ENCODE measurements at places on chromosomes 11 and 22.

DNA sequence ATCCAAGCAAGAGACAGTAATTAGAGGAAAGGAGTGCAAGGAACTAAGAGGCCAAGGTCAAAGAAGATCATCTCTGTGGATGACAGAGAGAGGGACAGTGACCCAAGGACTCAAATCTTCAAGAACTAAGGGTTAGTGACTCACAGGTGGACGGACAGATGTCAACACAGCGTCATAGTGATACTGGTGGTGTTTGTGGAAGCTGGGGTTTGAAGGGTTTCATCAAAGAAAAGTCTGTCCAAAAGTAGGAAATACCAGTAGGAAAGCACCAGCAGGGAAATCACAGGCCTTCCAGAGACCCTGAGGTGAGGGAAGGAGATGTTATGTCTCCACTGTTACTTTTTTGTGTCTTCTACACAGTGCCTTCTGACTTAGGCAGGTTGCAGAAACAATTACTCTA lies 32.2 kb downstream of the IL10RA start:
- DNase-seq, result no peak

DNA sequence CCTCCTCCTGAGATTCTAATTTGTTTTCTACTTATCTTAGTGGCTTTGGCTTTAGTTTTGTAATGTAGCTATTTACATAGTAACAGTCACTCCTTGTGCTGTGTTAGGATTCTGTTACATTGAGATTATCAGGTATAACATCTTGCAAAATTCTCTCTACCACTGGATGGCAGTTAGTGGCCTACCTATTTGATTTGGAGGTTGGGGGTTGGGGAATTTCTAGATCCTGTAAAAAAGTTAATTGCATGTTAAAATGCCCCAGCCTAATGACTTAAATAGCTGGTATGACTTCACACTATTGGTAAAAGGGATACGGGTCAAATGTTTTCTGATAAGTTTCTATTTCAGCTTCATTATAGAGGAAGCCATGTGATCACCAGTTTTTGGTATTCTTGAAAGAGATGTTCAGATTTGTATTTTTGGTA lies 2.8 kb downstream of the GRK3 start:
- DNase-seq, result no peak

- no peak for DNase-seq
Observed at GRCh38 chr22:42873356-42873755, 16.3 kb upstream of the ARFGAP3 start.

GRCh38 chr11:44578279-44578678 lies 12.8 kb downstream of the CD82 start:
- DNase-seq, result no peak

DNA sequence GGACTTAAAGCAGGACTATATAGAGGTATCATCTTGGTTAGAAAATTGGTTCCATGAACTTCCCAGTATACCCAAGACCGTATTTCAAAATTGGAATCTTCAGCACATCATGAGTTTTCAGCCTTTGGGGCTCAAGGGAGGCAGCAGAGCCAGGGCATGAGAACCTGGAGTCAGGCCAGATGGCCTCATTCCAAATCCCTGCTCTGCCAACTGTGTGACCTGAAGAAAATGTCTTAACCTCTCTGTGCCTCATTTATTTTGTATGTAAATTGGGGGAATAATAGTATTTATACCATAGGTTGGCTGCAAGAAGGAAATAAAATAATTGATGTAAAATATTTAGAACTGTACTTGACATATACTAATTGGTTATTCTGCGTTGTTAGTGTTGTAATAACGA lies 987.6 kb downstream of the TBC1D22A start:
- no peak for DNase-seq

DNA sequence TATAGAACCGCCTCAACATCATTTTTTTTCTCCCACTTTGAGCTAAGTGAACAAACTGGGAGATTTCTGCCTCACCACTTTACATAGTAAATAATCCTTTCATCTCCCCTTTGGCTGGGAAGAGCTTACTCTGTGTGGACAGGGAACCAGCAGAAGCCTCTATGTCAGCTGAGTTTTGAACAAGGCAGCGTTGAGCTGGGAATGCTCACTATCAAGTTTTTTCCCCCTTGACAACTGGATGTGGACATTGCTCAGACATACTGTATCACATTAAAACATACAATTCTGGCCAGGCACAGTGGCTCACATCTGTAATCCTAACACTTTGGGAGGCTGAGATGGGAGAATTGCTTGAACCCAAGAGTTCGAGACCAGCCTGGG lies 46.0 kb downstream of the AHNAK start:
- DNase-seq, result no peak

GRCh38 chr11:9752091-9752490 lies 88.2 kb downstream of the SWAP70 start:
- no peak for DNase-seq

DNA sequence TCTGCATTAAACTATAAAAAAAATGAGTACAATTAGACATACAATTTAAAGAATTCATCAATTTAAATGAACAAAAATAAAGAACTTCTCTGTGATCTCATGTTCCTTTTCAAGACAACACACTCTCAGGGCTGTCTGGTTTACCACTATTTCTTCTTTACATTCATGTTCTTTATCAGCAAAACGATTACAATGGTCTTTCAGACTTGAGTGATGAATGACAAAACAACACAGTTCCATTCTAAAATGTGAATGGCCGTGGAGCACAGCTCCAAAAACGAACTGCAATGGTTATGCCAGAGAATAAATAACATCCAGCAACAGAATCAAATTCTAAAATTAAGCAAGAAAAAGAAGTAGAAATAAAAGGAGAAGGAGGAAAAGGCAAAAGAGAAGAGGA lies 113.1 kb downstream of the CADM1 start:
- no peak for DNase-seq

- DNase-seq, result no peak
Observed at GRCh38 chr11:35404388-35404775, 15.0 kb downstream of the SLC1A2 start.

DNA sequence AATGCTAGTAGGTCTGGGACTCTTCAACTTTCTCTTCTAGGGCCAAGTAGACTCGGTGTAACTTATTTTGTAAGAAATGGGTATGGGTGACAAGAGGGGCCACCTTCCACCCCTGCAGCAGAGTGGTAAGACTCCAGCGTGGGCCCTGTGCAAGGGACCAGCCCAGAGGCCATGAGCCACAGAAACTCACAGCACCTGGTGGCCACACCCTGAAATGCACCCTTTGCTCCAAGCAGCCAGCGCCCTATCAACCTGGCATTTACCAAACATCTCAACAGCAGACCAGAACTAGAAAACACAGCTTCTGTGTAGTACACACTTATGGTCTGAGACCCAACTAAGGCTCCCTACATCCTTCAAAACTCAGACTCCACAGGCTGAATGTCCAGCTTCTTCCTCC lies 5.7 kb downstream of the CDCA5 start:
- DNase-seq, result peak; percentile 32
